ENCODE measurements at places on chromosomes 5 and 9.

DNA sequence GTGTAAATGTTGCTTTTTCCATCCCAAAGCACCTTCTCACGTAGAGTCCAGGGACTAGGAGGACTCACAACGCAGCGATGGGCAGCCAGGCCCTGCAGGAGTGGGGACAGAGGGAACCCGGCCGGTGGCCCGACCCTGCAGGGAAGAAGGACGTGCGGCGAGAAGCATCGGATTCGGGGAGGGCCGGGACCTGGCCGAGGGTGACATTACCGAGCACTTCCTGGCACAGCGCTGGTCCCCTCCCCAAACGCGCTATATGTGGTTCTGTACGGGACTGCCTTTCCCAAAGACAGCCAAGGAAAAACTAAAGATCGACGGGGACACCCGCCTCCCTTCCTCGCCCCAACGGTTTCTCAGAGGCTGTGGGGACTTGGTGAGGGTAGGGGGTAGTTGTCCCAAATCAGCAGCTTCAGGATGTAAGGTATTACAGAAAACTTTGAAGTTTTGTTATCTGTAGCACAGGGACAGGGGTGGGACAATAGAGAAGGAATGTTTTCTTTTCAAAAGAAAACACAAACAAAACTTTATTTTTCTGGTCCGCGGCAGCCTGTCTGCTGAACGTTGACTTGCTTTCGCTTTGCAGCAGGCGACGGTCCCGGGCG lies 887 bp upstream of the MAP3K1 start:
- DNase-seq: no peak

GRCh38 chr5:146388386-146388785 lies 49.7 kb downstream of the POU4F3 start:
- no peak for DNase-seq

GRCh38 chr9:114777821-114778609 lies 27.8 kb downstream of the TNFSF15 start:
- DNase-seq: no peak

DNA sequence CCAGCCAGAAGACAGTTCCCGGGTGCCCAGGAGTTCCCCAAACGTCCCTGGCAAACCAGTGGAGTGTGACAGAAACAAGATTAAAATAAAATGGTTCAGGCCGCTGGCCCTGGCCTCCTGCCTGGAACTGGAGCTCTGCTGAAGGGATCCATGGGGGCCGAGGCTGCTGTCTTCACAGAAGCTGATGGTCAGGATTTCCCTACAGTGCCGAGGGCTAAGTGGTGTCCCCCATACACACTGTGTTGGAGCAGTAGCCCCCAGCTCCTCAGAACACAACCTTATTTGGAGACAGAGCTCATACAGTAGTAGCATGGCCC lies 55.9 kb downstream of the MRPL36 start:
- DNase-seq: no peak

- no peak for DNase-seq
These were observed 168.8 kb downstream of the PDE4D start for GRCh38 chr5:59724482-59725391.

DNA sequence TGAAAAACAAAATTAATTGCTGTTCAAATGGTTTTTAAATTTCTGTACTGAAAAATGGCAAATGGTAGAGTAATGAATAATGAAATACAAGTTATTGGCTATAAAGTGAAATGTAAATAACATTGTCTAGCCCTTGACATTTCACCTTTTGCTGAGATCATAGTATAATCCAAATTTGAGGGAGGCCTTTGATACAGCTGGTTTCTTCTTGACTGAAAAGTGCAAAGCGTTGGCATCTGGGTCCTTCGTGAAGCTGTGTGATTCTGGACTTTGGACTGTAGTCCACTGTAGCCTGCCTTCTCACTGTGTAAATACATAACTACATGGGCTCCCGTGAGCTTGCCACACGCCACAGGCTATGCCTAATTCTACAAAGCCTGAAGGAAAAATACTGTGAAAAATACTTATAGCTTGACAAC lies 52.3 kb downstream of the ARHGEF28 start:
- DNase-seq: no peak

Data from urinary bladder (tissue), 4 donors.